Fibroblast of skin of abdomen (primary cell): ENCODE measurements at places on chromosomes 5 and 9.
A peak's percentile ranks its signal among the peaks of the same experiment; 100 is the strongest.

DNA sequence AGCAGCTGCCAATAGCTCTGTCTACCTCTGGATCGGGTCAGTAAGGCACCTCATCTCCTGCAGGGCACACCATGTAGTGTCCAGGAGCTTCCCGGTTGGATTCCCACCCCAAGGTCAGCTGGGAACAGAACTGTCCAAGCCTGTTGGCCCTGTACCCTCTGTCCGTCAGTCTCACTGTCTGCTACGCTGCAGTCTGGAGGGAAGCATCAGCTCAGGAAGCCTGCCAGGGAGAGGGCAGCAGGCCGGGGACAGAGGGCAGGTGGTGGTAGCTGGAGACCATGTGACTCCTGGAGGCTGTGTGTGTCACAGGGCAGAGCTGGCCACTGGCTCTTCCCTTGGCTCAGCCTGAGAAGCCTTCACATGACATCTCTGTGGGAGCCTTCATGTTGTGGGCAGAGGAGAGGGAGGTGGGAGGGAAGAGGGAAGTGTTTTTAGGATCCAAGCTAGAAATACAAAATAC lies 134.5 kb downstream of the SEC61B start:
- DNase-seq = no peak

- DNase-seq = no peak
Measured at GRCh38 chr9:105932276-105932675, 237.9 kb downstream of the TMEM38B start.

DNA sequence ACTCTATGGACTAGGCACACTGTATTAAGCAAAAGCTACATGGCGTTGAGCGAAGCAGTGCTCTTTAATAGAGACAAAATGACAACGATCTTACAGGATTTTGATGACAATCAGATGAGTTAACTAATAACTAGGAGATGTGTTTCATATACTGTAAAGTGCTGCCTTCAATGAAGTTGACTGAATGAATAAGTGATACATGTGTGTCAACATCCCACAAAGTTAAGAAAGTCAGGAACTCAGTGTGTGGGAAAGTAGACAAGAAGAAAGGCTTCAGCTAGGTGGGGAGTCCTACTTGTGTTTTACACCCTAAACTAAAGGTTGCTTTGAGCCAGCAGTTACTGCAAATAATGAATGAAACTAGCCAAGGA lies 79.6 kb downstream of the PAPPA start:
- no peak for DNase-seq

- no peak for DNase-seq
Measured at GRCh38 chr5:82334085-82334692, 56.0 kb upstream of the RPS23 start.

- DNase-seq = no peak
Measured at GRCh38 chr5:168683247-168683926, 104.2 kb upstream of the PANK3 start.

DNA sequence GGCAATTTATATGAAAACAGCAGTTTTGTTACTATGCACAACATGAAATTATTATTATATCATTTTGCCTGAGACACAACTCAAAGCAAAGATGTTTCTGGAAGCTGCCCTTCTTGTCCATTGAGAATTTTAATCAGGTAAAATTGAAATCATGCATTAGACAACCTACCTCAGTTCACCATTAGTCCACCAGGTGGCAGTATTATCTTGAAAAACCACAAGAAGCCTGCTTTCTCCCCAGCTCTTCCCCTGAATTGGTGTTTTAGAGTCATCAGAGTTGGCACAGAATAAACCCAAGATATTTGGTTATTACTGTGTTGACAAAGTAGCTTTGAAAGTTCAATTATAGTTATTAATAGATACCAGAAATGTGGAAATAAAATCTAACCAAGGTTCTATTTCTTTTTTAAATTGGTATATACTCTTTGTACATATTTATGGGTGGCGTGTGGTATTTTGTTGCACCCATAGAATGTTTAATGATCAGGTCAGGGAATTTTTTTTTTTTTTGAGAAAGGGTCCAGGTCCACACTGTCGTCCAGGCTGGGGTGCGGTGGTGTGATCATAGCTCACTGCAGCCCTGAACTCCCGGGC lies 25.7 kb downstream of the UTP15 start:
- DNase-seq = peak; percentile 81

DNA sequence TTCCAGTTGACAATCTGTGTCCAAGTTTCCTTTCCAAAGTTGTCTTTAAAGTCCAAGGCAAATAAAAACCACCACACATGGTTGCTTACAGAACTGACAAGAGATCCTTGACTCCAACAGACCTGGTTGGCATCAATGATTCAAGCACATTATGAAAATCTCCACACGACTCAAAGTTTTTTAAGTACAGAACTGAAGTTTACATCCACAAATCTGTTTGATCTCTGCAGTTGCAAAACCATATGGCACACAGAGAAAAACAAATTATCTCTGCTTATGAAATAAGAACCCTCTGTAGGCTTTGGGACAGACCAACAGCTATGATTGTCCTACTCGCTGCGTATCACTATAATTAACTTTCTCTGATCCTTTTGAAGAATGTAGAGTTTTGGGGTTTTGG lies 60.8 kb downstream of the MLLT3 start:
- no peak for DNase-seq

- no peak for DNase-seq
Measured at GRCh38 chr9:134357631-134358025, 31.4 kb downstream of the RXRA start.

GRCh38 chr9:32783168-32783891 lies at the start of gene TMEM215:
TSS of gene TMEM215 (plus strand) at chr9:32783540. CDS start at chr9:32784184, 644 bp downstream.
- no peak for DNase-seq

GRCh38 chr9:131310833-131311554 lies 21.5 kb downstream of the PLPP7 start:
- no peak for DNase-seq

DNA sequence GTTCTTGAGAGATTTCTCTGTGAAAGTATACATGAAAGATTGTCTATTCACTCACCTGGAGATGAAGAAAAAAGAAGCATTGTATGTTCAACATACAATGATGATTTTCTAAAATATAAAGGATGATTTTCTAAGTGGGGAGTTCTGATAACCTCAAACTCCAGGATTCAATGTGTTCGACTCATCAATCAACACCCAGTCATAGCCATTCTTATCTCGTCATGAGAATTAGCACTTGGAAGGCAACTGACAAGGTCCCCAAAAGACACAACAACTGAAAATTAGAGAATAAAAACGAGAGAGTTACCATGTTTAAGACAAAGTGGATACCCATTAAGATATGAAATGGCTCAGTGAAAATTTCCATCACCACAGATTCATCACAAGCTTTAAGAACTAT lies 52.1 kb upstream of the SIMC1 start:
- no peak for DNase-seq

- DNase-seq = no peak
Measured at GRCh38 chr5:150503977-150504620, 3.8 kb upstream of the NDST1 start.

DNA sequence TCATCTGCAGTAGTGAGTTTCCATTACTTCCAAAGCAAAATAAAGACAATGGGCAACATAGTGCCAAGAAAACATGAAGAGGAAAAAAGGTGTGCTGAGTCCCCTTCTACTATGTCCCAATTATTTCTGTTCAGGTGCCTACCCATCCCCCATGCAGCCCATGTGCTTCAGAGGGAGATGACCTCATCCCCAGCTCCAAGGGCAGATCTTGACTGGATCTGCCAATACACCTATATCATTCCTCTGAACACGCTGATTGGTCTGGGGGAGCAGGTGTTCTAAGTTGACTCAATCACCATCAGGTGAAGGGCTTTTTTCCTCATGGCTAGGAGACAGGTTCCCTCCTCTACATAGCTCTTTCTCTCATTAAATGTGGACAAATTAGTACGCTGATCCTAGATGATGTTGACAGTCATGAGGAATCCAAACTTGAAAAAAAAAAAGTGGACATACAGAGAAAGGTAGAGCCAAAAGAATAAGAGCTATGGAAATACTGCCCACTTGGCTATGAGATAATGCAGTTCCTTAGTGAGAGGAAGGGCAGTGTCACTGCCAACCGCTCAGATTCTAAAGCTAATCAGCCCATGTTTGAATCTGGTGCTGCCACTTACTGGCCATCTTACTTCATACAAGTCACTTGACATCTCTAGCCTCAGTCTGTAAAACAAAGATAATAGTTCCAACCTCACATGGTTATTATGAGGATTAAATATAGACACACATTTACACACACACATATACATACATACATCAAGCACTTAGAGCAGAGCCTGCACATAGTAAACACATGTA lies 23.1 kb downstream of the PRELID2 start:
- DNase-seq = peak; percentile 27

DNA sequence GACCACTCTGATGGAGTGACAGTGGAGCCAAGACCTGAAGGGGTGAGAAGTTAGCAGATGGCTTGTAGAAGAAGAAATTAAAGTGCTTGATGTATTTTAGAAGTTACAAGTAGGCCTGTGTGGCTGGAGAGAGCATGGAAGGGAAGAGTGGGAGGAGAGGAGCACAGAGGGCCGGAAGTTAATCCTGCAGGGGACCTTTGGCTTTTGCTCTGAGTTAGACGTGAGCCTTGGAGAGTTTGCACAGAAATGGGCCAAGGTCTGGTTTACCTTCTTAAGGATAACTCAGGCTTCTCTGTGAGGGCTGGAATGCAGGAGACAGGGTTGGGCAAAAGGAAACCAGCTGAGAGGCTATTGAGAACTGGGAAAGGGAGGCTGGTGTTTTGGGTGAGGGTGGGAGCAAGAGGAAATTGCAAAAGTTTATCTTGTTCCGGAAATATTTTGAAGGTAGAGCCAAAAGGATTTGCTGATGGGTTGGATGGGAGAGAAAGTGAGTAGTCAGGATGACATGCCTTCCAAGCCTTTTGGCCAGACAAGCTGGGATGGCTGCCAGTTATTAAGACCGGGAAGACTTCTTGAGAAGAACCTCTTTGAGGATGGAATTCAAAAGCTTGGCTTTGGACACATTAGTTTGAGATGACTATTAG lies 17.5 kb upstream of the F2RL1 start:
- peak; percentile 91 for DNase-seq

DNA sequence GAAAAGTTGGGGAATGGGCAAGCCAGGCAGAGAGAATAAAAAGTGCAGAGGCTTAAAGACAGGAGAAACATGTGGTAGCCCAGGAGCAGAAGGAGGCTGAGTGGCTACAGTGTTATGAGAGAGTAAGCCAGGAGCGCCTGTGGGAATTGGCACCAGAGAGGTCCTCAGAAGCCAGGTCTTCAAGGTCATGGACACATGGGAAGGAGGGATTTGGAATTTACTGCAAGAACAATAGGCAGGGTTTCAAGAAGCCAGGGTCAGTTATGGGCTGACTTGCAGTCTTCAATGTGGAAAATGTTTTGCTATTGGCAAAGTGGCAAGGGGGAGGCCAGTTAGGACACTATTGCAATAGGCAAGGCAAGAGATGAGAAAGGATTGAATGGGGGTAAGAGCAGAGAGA lies 29.3 kb downstream of the ERAP1 start:
- no peak for DNase-seq

GRCh38 chr9:87034841-87035240 lies 87.5 kb upstream of the GAS1 start:
- DNase-seq = peak; percentile 62

GRCh38 chr5:129377504-129377903 lies 82.6 kb upstream of the ADAMTS19 start:
- DNase-seq = no peak

- DNase-seq = no peak
Measured at GRCh38 chr5:109844148-109844547, 154.4 kb downstream of the MAN2A1 start.

DNA sequence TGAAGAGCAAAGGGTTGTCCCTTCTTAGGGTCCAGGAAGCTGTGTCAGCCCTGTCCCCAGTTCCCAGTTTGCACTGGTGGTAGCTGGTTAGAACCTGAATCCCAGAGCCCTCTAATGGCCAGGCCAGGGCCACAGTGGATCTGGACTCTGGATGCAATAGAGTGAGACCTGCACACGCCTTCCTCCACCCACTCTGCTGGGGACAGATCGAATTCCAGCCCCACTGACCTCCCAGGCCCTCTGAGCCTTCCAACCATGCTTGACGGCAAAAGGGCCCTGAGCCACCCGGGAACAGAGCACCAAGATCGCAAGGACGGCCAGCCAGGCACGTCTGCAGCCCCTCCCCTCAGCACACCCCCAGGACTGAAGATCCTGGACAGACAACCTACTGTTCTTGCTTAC lies 23.7 kb downstream of the NAIF1 start:
- no peak for DNase-seq
